Right renal cortex interstitium (tissue), 3 donors: ENCODE measurements at places on chromosomes 1 and 21. TPM values are rescaled to one million over a fixed set of nuclear protein-coding genes. Genes with fewer than 3 reads are reported as not detected.

- no peak for DNase-seq
Measured at GRCh38 chr1:6440198-6441126, 15.9 kb downstream of the ESPN start.

NUP210L gene
- 0.04 TPM for polyA plus RNA-seq

- DNase-seq, result peak; percentile 29
Measured at GRCh38 chr1:86018283-86018923, 138.2 kb downstream of the COL24A1 start.

CFAP74 gene
- 0.53 TPM for polyA plus RNA-seq

- no peak for DNase-seq
Measured at GRCh38 chr1:178284058-178284457, 190.2 kb downstream of the RASAL2 start.

- DNase-seq, result no peak
Measured at GRCh38 chr1:240337781-240338180, 246.1 kb downstream of the FMN2 start.

DNA sequence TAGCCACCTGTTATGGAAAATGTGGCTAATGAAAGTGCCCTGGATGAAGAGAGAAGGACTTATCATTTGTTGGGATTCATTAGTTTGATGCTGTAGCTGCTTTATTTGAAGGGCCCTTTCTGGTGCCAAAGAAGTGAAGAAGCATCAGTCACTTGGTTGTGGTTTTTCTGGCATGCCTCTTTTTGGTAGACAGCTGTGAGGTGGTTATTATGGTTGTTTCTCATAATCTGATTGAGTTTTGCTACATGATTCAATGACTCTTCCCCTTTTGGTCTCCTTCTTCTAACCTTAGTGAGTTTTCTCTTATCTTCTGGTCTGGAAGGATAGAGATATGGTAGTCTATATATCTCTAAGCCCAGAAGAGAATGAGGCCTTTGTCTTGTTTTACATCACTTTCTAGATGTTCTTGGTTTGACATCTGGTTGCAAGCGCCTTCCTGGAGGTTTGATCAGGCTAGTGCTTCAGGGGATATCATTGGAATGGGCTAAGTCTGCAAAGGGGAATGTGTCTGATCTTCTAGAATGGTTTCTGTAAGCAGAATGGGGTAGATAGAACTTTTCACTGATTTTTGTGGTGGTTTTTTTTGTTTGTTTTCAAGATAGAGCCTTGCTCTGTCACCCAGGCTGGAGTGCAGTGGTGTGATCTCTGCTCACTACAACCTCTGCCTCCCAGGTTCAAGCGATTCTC lies 26.0 kb downstream of the ARID1A start:
- no peak for DNase-seq

DNA sequence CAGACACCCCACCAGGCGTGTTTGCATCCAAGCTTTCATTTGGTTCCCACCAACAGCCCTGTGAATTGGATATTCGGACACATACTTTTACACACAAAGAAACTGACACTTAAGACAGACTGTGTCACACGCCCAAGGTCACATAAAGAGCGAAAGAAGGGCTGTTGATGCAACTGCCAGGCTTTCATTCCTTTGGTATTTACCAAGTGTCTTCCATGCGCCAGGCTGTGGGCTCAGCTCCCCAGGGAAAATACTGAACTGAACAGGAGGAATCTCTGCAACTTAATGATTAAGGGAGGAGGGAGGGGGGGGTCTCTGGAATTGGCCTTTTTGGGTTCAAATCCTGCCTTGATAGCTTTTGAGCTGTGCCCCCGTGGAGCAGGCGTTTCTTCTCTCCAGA lies 122.8 kb downstream of the ACTL8 start:
- no peak for DNase-seq

DNA sequence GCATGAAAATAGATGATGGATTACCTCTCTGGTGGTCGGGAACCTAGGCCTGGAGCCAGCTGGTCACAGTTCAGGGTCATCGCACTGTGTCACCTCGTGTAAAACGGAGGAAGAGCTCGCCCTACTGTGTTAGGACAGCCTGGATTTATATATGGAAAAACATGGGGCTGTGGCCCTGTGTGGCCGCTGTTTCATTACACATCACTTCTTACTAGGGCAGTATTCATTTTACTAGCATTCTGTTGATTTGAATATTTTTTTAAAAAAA lies 104.5 kb upstream of the COL6A1 start:
- DNase-seq, result no peak

- DNase-seq, result no peak
Measured at GRCh38 chr1:193462629-193463320, 276.4 kb upstream of the B3GALT2 start.

- no peak for DNase-seq
Measured at GRCh38 chr1:6123083-6123482, 57.0 kb downstream of the CHD5 start.

DNA sequence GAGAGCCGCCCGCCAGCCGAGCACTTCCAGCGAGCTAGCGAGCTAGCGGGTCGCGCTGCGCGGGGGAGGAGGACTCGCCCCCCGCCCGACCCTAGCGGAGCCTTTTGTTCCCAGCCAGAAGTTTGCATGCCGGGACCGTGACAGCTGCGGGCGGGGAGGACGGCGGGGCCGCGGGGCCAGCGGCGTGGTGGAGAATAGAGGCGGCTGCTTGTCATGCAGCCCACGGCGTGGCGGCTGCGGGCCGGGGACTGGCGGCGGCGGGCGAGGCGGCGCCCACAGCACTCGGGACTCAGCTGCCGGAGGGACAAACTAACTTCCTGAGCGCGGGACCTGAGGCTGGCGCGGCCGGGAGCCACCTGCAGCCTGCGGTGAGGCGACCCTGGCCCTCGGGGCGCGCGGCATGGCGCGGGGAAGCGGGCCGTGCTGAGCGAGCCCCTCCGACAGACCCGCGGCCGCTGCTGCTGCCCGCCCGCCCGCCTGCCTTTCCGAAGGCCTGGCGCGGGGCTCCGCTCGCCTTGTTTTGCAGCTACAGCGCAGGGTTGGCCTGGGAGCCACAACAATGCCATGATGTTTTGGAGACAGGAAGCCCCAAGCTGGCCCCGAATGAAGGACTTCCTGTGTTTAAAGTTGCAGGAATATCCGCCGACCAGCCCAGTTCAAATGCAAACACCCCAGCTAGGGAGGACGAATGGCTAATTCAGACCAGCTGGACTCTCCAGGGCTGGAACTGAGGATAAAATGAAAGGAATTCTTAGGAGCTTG lies 82.2 kb upstream of the BMP8A start:
- DNase-seq, result no peak

GRCh38 chr1:159877695-159878444 lies 15.4 kb upstream of the VSIG8 start:
- DNase-seq, result no peak

GRCh38 chr1:6948861-6949260 lies 163.6 kb downstream of the CAMTA1 start:
- DNase-seq, result no peak

- peak; percentile 83 for DNase-seq
Measured at GRCh38 chr1:944341-945325, 14.4 kb downstream of the NOC2L start.

CTTNBP2NL gene
- polyA plus RNA-seq, result 41.2 TPM

TCHHL1 gene
- not detected for polyA plus RNA-seq
